Transverse colon (tissue), 4 donors: ENCODE measurements at places on chromosomes 3 and 15. TPM values are rescaled to one million over a fixed set of nuclear protein-coding genes. Genes with fewer than 3 reads are reported as not detected.
A peak's percentile ranks its signal among the peaks of the same experiment; 100 is the strongest.

The ECE2 gene
- not detected for total RNA-seq

The IL20RB gene
- total RNA-seq = 0.27 TPM

DNA sequence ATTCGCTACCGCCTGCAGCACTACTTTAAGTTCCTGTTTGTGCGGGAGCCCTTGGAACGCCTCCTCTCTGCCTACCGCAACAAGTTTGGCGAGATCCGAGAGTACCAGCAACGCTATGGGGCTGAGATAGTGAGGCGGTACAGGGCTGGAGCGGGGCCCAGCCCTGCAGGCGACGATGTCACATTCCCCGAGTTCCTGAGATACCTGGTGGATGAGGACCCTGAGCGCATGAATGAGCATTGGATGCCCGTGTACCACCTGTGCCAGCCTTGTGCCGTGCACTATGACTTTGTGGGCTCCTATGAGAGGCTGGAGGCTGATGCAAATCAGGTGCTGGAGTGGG is 995 bp downstream of the CHST14 start:
- H3K4me3 ChIP-seq = peak overlapping the region; percentile 70
- H3K36me3 ChIP-seq = no peaks in the 10 kb centered on the region
- no peaks in the 10 kb centered on the region for H3K27me3 ChIP-seq
- DNase-seq = peak; percentile 23

DNA sequence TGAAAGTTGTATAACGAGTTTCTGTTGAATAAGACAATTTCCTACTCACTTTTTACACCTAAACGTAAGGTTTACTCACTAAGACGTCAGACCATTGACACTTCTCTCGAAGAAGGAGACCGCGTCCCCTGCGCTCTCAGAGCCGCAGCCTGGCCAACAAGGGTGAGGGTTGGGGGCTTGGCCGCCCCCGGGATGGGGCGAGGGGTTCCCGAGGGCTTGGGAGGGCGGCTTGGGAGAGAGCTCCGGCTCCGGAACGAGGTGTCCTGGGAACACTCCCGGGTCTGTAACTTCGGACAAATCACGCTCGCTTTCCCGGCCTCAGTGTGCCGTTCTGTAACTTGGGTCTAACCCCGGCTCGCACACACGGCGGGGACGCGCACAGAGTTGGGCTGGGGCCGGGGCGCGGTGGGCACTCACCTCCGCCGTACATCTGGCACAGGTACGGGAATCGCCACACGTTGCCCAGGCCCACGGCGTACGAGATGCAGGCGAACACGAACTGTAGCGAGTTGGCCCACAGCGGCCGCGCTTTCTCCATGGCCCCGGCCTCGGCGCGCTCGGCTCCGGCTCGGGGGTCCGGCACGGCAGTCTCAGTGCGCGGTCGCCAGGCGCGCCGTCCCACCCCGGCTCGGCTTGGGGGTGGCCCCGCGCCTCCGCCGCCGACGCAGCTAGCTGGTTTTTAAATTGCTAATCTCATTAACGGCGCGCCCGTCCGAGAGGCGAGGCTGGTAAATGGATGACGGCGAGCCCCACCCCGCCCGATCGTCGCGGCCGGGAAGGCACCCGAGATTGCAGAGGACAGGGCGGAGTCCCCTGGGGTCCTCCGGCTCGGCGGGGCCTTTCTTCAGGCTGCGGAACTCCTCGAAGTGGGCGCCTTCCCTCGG is at the start of gene SLC6A20:
Gene SLC6A20, minus strand, starts transcription at position 655 of the 884 bp plus-strand sequence. Its CDS starts 117 bp downstream, at position 538.
- peaks cover 47% of the 10 kb centered on the region for H3K27me3 ChIP-seq
- H3K36me3 ChIP-seq = no peaks in the 10 kb centered on the region
- DNase-seq = peak; percentile 58
- H3K27ac ChIP-seq = no peak within 1 kb of the TSS

GRCh38 chr3:194573680-194574437 is 59.4 kb downstream of the TMEM44 start:
- H3K27me3 ChIP-seq = no peaks in the 10 kb centered on the region
- no peaks in the 10 kb centered on the region for H3K4me1 ChIP-seq
- H3K27ac ChIP-seq = no peak overlapping the region
- no peaks in the 10 kb centered on the region for H3K36me3 ChIP-seq
- H3K4me3 ChIP-seq = no peak overlapping the region
- peak; percentile 43 for DNase-seq
